ENCODE measurements at places on chromosomes 7 and 10.
A peak's percentile ranks its signal among the peaks of the same experiment; 100 is the strongest.

DNA sequence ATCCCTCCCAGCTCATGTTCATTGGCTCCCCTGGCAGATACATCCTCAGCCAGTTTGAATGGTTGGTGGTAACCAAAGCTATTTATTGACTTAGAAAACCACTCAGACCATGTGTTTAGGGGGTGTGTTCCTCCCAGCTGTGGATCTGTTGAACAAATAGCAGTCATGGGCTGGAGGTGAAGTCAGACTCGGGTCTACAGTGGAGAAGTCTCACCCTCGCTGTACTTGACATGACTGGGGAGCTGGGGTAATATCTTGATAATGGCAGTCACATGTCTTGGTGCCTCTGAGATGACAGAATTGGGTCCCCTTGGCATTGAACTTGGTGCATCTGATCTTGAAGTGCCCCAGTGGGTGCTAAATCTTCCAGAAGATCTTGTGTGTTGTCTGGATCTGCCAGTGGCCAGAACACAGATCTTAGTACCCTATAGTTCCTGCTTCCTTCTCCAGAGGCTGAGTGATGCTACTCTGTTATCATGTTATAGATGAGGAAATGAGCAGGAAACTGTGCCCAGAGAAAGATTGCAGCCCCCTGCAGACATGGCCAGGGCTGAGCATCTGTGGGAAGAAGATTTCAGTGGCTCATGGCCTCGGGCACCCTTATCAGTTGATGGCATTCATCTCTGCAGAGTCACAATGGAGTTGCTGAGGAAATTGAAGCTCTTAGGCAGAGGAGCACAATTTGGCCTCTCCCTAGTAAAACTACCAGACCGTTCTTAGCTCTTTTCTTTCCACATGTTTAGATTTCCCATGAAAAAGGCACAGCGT lies 50.4 kb downstream of the ADRA2A start:
- no peak for DNase-seq

DNA sequence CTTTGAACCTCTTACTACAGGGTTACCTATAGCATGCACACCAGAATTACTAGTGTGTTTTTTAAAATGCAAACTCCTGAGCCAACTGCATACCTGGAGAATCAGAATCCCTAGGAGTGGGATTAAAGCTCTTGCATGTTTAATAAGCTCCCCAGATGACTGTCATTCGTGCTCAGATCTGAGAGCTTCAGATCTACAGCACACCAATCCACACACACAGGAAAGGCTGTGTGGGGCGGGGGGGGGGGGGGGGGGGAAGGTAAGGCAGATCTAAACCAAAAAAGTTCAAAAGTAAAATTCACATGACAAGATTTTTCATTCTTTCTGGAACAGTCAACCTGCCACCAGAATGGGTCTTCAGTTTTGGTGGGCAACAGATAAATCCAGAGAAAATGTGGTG lies 5.5 kb downstream of the FAM3C start:
- no peak for DNase-seq

GRCh38 chr7:8922726-8923125 lies 489.3 kb downstream of the NXPH1 start:
- DNase-seq = no peak

GRCh38 chr7:16786257-16786656 lies 18.5 kb downstream of the AGR2 start:
- no peak for DNase-seq

GRCh38 chr7:101954499-101954898 lies 137.1 kb downstream of the CUX1 start:
- no peak for DNase-seq

DNA sequence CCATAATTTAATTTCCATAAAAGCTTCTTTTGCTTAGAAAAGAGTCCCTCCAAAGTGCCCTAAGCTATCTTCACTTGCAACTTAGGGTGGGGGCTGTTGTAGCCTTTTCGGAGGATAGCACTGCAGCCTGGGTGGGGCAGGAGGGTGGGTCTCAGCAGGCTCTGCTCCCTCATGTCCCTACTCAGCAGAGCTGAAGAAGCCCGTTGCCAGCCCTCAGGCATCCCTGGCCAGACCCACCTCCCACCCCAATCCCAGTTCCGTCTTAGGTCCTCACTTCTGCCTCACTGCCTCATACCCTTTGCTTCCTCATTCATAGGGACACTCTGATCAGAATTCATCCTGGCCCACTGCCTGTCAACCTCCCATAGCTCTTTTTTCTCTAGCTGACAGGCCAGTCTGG lies 99.8 kb upstream of the ZMIZ1 start:
- no peak for DNase-seq

- no peak for DNase-seq
Observed at GRCh38 chr7:84092207-84092606, 102.4 kb downstream of the SEMA3A start.

DNA sequence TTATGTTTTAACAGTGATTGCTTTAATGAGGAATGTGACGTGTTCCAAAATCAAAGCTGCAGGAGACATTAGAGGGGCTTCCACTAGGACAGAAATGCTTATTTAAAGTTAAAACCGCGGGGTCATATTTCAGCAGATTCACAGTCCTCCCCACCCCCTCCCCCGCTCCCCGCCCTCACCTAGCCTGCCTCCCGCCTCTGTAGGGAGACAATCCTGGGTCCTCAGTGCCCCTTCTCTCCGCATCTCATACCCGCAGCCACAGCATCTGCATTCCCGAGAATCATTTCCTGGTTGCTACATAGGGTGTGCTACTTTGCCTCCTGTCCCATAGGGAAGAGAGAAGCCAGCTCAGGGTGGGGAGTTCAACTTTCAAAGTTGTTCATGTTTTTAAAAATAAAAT lies 3.1 kb upstream of the DRGX start:
- no peak for DNase-seq

DNA sequence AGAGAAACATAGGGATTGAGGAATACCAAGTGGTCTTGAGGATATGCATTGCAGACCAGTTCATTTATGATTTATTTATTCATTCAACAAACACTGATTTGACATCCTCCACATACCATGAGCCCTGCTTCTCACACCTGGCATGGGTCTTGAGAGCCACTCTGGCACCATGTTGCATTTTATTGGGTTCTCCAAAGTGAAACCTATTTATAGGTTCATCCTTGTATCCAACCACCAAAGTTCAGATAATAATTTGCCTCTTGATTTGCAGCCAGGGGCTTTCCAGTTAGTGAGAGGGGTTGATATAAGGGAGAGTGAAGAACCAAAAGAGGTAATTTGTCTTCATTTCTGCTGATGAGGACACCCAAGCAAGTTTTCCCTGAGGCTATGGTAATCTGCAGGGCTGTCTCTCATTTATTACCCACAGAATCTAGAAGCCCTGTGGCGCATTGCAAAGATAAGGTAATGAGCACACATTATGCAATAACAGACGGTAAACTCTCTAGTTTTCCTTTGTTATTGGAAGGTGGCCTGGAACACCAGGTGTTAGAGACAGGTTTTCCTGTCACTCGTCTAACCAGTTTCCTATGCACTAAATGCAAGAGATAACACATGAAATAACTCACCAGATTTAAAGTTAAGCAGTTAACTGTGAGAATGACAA lies 28.8 kb upstream of the ICA1 start:
- no peak for DNase-seq

- DNase-seq = peak; percentile 54
Observed at GRCh38 chr7:47332213-47332612, 249.7 kb downstream of the TNS3 start.

DNA sequence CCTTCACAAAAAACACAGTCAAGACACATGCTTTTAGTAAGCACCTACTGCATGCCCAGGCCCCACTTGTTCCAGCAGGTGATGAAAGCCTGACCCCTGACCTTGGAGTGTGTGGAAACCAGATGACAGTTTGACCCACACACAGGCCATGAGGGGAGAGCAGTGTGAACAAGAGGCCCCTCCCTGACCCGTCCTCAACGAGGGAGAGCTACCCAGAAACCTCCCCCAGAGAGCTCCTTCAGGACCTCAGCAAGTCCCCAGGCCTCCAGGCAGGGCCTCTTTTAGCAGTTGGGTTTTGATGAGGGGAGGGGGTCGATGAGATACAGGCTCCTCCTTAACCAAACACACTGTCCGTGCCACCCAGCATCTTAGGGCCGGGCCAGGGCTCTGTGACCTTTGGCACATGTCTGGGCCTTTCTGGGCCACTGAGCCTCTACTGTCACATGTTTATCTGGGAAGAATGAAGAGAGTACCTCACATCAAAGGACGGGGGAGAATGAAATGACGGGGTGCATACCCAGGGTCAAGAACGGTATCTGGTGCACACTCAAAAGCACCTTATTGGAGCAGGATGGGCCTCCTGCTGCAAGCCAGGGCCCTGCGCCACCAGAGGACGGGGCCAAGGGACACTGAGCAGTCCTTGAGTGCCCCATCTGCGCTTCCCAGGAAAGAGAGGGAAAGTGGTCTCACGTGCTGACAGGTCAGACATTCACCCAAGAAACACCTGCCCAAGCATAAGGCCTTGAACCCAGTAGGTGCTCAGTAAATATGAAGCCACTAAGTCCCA lies 202.6 kb upstream of the ZMIZ1 start:
- no peak for DNase-seq

- DNase-seq = no peak
Observed at GRCh38 chr10:7133278-7133677, 277.6 kb downstream of the SFMBT2 start.

GRCh38 chr10:10396601-10397000 lies 621.1 kb upstream of the CELF2 start:
- DNase-seq = no peak

DNA sequence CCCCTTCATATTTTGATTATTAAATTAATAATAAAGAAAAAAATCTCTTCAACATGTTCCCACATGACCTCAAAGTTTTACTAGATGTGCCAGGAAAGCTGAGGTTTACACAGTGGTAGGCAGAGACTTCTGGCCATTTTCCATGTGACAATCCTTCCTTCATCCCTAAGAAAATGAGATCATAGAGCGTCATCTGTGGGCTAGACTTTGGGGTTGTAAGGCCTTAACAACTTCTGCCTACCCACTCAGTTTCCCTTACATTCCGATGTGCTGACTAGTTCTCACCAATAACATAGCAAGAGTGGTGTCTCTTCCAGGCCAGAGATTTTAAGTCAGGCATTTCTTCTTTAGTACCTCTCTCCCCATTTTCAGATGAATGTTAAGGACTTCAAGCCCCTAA lies 171.1 kb upstream of the PHF14 start:
- DNase-seq = no peak

DNA sequence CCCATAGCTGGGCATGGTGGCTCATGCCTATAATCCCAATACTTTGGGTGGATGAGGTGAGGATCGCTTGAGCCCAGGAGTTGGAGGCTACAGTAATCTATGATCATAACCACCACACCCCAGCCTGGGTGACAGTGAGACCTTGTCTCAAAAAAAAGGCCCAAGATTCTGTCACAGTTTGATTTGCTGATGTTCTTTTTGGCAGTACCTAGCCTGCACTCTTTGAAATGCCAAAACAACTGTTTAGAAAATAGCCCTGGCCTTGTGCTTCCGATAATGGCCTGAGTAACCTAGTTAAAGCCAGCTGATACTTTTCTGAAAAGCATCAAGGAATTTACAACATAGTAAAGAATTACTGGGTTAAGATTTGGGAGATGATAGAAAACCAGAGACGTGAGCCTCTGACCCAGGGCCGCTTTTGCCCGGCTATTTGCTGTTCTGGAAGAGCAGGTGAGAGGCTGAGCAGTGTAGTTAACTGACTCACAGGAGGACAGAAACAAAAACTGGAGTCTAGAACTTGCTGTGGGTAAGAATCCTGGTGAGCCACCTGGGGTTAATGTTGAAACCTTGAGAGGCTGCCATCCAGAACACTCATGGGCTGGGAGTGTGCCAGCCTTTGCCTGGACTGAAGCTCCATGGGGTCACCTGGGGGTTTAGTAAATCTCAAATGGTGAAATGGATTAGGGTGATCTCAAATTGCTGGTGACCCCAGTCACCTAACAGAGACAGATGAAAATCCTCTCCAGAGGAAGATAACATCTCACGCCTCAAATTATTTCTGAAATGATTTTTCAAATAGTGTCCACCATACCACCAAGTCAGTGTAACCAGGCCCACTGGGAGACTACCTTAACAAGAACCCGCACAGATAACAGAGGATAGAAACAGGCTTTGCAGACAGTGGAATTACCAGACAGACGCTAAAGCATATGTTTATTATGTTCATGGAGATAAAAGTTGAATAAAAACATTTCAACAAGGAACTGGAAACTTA lies 51.8 kb downstream of the GALNT11 start:
- DNase-seq = no peak

DNA sequence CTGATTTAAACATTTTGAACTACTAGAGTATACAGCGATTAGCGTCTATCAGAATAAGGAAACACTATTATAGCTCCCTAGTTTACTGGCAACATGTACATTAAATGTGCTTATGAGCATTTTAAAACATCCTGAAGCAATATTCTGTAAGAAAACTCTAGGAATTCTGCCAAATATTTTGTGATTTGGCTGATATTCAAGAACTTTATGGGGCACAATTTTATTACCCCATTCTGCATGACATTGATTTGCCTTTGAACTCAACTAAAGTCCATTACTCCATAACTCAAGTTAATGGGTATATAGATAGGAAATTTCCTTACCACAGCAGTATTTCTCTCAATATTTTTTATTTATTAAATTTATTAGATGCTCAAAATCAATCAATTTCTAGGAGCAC lies 369.9 kb upstream of the KCND2 start:
- no peak for DNase-seq

GRCh38 chr7:44265728-44266127 lies 59.7 kb downstream of the CAMK2B start:
- no peak for DNase-seq

DNA sequence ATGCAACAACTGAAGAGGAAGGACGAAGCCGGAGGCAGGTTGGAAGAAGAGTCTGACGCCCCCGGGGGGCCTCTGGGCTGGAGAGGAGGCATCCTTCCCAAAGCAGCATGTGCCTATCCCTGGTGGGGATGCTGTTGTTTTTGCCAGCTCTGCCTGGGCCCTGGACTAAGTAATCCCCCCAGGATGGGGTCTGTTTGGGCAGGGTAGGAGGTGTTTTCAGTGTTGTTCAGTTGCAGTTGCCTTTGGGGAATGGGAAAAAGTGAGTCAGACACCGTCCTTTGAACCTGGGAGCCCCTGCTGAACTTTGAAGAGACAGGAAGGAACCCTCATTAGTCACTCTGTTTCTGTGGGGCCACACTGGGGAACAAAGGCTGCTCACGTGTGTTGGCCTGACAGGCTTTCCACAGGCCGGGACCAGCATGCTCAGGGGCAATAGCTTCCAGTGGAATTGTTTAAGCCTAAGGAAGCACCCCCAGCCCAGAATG lies 35.2 kb upstream of the GDF10 start:
- DNase-seq = no peak

- DNase-seq = no peak
Observed at GRCh38 chr7:43198016-43198415, 85.6 kb downstream of the HECW1 start.

DNA sequence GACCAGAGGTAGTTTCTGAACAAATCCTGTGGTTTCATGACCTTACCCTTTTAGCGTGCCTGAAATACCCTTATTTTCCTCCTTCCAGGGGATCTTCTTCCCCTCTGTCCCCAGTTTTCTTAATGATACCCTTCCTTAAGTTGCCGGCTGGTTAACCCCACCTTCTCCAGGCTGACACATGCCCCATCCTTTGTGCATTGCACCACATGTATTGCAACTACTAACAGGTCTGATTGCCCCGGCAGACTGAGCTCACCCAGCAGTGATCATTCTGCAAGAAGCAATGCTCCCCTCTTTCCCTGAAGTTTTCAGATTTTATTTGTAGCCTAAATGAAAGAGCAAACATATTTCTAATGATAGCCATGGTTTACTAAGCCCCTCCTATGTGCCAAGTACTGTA lies 108.2 kb downstream of the HIP1 start:
- DNase-seq = no peak
